ENCODE measurements at places on chromosomes 5 and 9. TPM values are rescaled to one million over a fixed set of nuclear protein-coding genes. Genes with fewer than 3 reads are reported as not detected.

CAVIN4 gene
- total RNA-seq, result 0.13 TPM

TMEM252 gene
- not detected for total RNA-seq

GALNT12 gene
- total RNA-seq, result 4.4 TPM

IFNK gene
- not detected for total RNA-seq

GDF9 gene
- 0.85 TPM for total RNA-seq

All from GM12878 (cell line).